ENCODE measurements at places on chromosomes 12 and 14.

GRCh38 chr14:54105406-54105805 lies 148.8 kb upstream of the BMP4 start:
- DNase-seq, result no peak

DNA sequence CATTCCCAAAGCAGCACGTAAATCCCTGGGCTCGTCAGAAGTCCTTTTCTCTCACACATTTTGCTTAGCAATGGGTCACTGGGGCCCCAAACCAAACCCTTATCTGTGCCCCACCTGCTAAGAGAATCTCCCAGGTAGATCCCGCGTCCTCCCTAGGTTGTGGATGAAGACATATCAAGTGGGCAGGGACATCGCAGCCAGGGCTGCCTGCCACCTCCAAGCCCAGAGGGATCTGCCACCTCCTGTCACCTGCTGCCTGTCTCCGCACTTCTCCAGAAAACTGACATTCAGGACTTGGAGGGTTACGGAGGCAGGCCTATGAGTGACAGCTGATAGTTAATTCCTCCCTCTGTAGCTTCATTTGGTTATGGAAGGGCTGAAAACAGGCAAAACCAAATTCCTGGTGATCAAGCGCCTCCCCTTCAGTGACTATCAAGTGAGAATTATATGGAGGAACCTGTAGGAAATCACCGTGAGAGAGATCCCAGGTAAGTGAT lies 19.5 kb downstream of the BCL11B start:
- no peak for DNase-seq

GRCh38 chr12:26338586-26339572 lies 143.5 kb downstream of the SSPN start:
- DNase-seq, result no peak

GRCh38 chr12:109888179-109889020 lies 8.1 kb upstream of the GLTP start:
- DNase-seq, result no peak

GRCh38 chr14:88507208-88507607 lies 47.6 kb downstream of the PTPN21 start:
- DNase-seq, result no peak

DNA sequence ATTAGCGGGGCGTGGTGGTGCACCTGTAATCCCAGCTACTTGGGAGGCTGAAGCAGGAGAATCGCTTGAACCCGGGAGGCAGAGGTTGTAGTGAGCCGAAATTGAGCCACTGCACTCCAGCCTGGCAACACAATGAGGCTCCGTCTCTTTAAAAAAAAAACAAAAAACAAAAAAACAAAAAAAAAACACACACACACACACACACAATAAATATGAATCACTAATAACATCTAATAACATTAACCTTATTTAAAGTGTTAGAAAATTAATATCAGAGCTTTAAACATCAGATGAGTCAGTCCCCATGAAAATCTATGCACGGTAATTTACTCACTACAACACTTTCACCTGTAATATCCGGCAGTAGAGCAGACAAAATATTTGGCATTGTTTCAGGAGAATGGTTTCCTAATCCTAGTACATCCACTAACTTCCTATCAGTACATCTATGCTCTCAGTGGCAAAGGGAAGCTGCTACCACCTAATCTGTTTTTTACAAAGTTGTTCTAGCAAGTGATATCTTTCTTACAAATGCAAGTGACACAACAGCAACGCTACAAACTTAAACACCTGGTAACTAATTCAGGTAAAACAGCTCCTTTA lies 36.2 kb downstream of the MED13L start:
- no peak for DNase-seq

DNA sequence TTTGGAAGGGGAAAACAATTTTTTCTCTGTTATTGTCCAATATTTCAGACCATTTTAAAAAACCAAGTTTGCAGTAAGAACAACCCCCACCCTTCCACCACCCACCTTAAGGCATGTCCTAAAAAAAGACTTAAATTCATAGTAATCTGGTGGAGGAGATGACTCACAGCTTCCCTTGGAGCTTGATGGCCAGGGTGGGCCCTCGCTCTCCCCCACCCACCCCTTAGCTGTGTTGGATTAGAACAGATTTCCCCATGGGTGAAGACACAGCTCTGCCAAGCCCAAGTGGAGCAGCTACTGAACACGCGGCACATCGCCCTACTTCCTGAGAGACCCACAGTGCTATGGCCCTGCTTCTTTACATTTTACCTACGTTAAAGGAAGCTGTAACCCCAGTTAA lies 140.3 kb downstream of the GCH1 start:
- no peak for DNase-seq

- DNase-seq, result no peak
These were observed 17.0 kb downstream of the VCPKMT start for GRCh38 chr14:50099335-50099734.

DNA sequence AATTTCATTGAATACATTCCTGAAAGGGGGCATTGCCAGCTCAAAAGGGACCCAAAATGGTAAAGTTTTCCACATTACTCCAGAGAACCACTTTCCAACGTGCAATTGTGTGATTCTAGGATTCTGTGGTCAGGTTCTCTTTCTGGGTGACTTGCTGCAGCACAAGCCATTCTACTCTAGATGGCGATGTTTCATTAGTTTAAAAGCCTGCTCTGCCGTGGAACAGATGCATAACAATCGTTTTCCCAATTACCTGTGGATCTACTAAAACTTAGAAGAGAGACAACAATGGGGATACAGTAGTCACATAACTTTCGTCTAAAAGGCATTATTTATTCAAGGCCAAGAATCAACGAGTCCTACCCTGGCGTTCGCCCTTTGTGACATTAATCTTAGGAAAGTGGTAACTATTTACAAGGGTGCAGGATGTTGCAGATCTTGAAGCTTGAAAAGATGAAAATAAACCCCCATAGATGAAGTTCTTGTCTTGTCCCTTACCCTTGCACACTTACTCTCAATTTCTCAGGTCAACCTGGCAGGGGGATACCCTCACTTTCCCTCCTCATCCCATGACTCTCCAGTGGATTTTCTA lies 400.9 kb downstream of the SNAPC1 start:
- no peak for DNase-seq

- no peak for DNase-seq
These were observed 3.6 kb downstream of the WNT1 start for GRCh38 chr12:48981757-48982157.

DNA sequence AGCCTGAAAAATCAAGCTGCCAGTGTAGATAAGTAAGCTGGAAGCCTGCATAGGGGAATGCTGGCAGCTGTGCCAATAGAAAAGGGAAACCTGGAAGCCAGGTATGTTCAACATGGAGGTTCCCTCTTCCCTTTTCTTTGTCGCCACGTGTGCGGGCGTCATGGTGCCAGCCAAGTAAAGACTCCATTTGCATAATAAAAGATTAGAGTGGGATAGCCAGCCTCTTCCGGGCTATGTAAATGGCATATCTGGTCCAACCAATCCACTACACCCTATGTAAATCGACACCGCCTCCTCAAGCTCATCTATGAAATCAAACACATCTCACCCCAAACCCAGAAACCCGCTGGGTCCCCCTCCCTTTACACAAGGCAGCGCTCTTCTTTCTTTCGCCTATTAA lies 5.6 kb upstream of the ADGRD1 start:
- no peak for DNase-seq

DNA sequence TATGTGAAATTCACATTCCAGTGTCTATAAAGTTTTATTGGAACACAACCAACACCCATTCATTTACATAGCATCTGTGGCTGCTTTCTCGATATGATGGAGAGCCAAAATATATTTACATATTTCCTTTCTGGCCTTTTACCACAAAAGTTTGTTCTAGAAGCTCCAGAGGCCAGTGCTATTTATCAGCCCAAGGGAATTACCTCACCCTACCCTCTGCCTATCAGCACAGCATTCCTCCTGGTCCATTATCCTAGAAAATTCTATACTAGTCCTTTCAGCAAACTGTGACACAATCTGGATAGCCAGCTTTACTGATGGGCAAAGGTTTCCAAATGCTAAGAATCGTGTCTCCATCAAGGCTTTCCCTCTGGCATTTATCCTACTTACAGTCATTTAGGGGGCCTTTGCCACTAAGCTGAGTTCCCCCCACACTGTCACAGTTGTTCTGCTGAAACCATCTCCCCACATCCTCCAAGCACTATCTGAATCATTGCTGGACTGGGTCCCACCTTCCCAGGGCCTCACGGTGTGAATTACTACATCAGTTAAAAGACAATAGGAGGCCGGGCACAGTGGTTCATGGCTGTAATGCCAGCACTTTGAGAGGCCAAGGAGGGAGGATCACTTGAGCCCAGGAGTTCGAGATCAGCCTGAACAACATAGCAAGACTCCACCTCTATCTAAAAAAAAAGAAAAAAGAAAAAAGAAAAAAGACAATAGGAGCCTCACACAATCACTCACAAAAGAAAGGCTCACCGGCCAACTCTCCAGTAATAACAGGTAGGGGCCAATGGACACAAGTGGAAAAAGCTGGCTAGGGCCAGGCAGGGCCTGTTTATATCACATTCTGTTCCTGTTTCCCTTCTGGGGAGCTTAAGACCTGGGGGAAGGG lies 12.1 kb downstream of the SYNE3 start:
- no peak for DNase-seq

DNA sequence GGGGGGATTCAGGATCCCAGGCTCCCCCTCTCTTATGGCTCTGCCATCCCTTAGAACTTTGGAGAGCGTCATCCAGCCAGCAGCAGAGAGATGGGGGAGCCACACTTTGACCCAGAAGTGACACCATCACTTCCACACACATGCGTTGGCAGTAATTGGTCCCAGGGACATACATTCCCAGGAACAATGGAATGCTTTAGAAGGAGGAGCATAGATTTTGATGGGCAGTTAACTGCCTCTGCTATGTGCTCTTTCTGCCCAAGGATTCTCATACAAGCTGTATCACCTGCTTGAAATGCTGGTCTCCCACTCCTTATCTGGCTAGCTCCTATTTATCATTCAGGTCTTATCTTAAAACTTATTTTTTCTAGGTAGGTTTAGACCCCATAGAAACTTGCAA lies 109.0 kb upstream of the RPH3A start:
- no peak for DNase-seq

- no peak for DNase-seq
These were observed 61.0 kb downstream of the SRGAP1 start for GRCh38 chr12:63905544-63905943.

DNA sequence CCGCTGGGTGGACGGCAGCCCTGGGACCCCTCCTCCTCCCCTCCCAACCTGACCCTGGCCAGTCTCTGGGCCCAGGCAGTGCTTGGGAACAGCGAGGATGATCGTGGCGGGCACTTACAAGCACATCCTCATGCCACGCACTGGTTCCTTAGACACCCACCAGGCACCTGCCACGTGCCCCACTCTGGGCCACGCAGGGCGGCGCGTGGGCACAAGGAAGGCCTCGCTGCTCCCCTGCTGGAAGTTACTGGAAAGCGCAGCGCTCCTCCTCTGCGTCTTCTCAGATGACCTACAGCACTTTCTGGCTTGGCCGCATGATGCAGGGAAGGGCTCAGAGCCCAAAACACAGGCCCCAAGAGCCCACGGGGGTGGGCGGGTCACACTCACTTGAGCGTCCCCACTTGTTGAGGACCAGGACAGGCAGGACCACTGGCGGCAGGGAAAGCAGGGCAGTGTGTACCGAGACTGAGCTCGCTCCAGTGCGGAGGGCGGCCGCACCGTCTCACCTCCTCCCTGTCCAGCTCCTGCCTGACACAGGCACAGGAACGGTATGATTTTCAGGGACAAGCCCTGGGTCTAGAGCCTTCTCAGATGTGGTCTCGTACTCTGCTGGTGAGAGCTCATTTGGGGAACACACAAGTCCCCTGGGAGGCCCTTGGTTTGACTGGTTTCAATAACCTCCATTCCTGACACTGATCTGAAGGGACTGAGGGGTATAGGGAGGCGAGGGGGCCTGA lies 128.3 kb upstream of the EVL start:
- no peak for DNase-seq

GRCh38 chr14:32078023-32078857 lies 1.1 kb downstream of the ARHGAP5 start:
- no peak for DNase-seq

DNA sequence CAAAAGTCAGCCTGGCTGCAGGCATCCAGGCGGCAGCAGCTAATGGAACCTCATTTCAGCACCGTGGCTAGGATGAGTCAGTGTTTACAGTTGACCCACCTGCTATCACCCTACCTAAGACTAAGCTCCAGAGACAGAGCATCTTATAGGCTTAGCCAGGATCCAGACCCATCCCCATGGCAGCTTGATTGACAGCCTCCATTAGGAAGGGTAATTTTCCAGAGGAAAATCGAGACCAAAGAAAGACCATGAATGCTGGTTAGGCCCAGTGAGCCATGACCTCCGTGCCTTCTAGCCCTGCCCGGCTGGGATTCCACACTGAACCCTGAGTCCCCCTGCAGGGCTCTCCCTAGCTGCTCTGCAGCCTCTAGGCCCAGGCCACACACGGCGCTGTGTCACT lies 38.7 kb downstream of the TUNAR start:
- no peak for DNase-seq

GRCh38 chr12:33044447-33044846 lies 147.9 kb upstream of the PKP2 start:
- no peak for DNase-seq

DNA sequence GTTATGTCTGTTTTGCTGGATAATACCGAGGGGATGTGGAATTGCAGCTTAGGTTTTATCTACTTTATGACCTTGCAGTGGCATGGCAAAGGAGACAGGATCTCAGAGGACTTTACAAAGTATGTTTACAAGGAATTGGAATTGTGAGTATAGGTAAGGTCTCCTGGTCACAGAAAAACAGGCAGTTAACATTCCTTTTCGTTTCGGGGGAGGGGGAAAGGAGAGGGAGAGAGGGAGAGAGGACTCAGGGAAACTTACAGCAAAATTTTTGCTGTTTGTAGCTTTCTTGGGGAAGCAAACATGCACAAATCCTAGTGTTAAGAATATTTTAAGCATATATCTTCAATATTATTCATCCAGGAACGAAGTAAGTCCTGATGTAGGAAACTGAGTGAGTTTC lies 590.5 kb upstream of the LRFN5 start:
- DNase-seq, result no peak

GRCh38 chr14:51463461-51463860 lies 188.2 kb upstream of the FRMD6 start:
- no peak for DNase-seq

GRCh38 chr14:99615497-99616157 lies 11.6 kb upstream of the CCDC85C start:
- DNase-seq, result no peak

Measured in stimulated activated CD8-positive, alpha-beta memory T cell treated with anti-CD3 and anti-CD28 coated beads, Interleukin-4, amount 100 ng/mL, for 4 hours (primary cell).